ENCODE measurements at places on chromosomes 1 and 21. TPM values are rescaled to one million over a fixed set of nuclear protein-coding genes. Genes with fewer than 3 reads are reported as not detected.

DNA sequence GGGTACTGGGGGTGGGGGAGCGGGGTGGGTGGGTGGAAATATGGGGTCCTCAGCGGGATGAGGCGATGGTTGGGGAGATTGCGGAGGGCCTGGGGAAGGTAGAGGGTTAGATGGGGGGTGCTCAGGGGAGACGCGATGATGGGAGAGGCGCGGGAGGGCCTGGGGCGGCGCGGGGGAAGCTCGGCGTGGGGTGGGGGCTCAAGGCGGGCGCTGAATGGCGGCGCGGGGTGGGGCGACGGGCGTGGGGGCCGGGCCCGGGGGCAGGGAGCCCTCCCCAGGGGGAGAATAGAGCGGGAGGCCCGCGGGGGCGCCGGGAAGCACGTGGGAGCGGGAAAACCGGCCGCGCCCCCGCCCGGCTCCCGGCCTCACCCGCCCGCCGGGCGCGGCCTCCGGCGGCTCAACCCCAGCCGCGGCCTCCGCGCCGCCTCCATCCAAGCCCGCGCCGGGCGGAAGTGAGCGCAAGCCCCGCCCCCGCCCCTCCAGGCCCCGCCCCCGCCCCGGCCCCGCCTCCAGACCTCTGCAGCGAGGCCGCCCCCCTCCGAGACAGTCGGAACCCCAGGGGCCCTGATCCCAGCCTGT is at the start of gene FAAP20:
TSS of gene FAAP20 (minus strand) at position 454 of the 579 bp plus-strand sequence. CDS start at position 431, 23 bp downstream.
- no peak for DNase-seq
- H3K4me3 ChIP-seq = peak within 1 kb of the TSS; percentile 82
- H3K27me3 ChIP-seq = no peaks in the 10 kb centered on the region
- no peaks in the 10 kb centered on the region for H3K36me3 ChIP-seq

GRCh38 chr1:186568221-186568620 is 107.3 kb upstream of the PDC start:
- H3K36me3 ChIP-seq = no peaks in the 10 kb centered on the region
- H3K27me3 ChIP-seq = no peaks in the 10 kb centered on the region

DNA sequence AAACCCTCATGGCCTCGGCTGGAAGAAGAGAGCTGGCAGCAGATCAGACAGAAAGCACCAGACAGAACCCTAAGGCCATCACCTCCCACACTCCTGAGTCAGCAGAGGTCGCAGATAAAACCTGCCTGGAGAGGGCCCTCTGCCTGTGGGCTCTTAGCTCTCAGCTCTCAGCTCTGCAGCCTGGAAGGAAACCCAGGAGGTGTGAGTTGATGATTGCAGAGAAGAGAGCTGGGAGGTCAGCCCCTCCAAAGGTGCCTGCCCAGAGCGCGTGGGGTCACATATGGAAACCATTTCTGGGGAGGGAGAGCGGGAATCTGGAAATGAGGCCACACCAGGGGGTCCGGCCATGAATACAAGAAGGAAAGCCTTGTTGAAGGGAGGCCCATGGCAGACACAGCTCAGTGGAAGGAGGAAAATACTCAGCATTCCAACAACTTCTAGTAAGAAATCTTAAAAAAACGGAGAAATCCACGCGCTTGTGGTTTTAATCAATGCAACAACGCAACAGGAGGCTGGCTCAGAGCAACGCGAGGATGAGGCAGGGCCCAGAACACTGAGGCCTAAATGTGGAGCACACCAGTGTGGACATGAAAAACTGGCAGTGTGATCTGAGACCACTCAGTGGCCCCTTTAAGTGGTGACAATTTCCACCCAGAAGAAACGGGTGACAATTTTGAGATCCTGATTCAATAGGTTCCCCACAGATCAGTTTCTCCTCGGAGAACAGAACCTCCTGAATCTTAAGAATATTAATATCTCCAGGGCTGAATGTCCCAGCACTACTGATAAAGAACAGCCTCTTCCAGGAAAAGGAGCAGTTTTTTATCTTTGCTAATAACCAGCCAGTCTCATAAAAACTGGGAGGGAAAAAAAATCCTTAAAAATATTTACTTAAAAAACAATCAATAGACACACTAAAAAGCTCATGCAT is 45.7 kb downstream of the PSMG1 start:
- H3K27me3 ChIP-seq = no peaks in the 10 kb centered on the region
- DNase-seq = no peak
- H3K27ac ChIP-seq = peak overlapping the region; percentile 58

DNA sequence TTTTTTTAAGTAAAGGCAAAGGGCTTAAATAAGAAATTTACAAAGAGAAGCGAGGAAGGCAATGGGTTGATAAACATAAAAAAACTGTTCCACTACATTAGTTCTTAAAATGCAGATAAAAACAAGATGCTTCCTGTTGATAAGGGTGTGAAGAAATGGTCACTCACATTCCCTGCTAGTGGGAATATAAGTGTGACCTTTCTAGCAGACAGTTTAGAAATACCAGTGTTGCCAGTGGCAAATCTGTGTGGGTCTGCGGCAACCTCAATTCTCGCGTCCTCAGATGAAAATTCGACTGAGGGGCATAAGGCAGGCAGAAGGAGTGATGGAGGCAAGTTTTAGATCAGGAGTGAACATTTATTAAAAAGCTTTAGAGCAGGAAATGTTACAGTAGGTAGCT is 151.1 kb downstream of the NTNG1 start:
- H3K4me1 ChIP-seq = no peaks in the 10 kb centered on the region
- H3K4me3 ChIP-seq = peak overlapping the region; percentile 27
- no peaks in the 10 kb centered on the region for H3K36me3 ChIP-seq
- H3K27me3 ChIP-seq = no peaks in the 10 kb centered on the region
- DNase-seq = no peak

KANK4 gene
- 0.43 TPM for total RNA-seq

DNA sequence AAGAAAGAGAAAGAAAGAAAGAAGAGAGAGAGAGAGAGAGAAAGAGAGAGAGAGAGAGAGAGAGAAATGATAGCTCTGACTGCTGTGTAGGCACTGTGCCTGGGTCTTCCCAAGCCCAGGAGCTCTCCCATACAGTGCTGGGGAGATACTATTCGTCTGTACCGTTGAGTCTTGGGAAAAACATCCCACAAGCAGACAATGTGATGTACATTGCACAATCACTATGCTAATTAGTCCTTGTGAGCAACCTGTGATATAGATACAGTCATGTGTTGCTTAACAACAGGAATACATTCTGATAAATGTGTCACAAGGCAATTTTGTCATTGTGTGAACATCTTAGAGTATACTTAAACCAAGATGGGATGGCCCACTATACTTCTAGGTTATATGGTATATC is 381.0 kb downstream of the HHAT start:
- no peak overlapping the region for H3K4me3 ChIP-seq
- H3K4me1 ChIP-seq = no peaks in the 10 kb centered on the region
- DNase-seq = no peak
- no peak overlapping the region for H3K27ac ChIP-seq
- H3K36me3 ChIP-seq = no peaks in the 10 kb centered on the region

KCNK1 gene
- total RNA-seq = 1.6 TPM

GRCh38 chr1:6961289-6961688 is 176.0 kb downstream of the CAMTA1 start:
- no peak overlapping the region for H3K4me3 ChIP-seq
- no peak for DNase-seq
- H3K4me1 ChIP-seq = peaks cover 24% of the 10 kb centered on the region
- no peak overlapping the region for H3K27ac ChIP-seq
- H3K27me3 ChIP-seq = peaks cover 9% of the 10 kb centered on the region
- H3K36me3 ChIP-seq = no peaks in the 10 kb centered on the region

GRCh38 chr1:226877669-226878068 is 7.3 kb downstream of the PSEN2 start:
- H3K27me3 ChIP-seq = no peaks in the 10 kb centered on the region
- H3K4me1 ChIP-seq = peaks cover 28% of the 10 kb centered on the region
- H3K4me3 ChIP-seq = no peak overlapping the region
- H3K27ac ChIP-seq = no peak overlapping the region
- peak; percentile 56 for DNase-seq

DNA sequence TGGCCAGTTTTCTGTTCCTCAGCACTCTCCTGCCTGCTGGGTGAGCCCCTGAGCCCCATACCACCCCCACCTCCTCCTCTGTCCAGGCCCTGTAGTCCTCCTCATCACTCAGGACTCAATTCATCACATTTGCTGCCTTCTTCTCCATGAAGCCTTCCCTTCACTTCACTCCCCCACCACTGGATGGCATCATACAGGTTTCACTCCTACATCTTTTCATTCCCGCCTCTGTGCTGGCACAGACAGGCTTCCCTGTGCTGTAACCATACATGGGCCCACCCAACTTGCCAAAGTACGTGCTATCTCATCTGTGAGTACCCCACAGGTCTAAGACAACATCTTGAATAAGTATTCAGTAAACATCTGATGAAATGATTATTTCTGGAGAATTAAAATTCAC is 56.9 kb downstream of the SLC45A1 start:
- H3K27ac ChIP-seq = peak overlapping the region; percentile 74
- no peak overlapping the region for H3K4me3 ChIP-seq
- no peaks in the 10 kb centered on the region for H3K27me3 ChIP-seq
- no peak for DNase-seq
- H3K36me3 ChIP-seq = peaks cover 60% of the 10 kb centered on the region
- peaks cover 53% of the 10 kb centered on the region for H3K4me1 ChIP-seq

RHD gene
- total RNA-seq = 3.9 TPM

DNA sequence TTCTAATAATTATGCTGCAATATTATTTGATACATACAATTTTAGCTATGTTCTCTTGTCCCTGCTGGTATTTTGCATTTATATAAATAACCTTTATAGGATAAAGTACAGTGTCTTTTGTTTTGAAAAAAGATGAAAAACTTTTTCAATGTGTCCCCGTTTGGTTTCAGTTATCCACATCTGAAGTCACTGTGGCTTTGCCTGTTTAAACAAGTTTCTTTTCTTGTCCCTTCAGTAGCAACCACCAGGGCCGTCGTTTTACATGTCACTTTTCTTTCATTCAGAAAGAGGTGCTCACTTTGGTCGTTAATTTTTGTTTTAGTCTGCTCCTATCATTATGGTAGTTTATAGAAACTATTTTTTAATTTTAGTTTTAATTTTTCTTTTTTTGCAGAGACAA is 41.4 kb downstream of the RABGAP1L start:
- no peak overlapping the region for H3K4me3 ChIP-seq
- no peaks in the 10 kb centered on the region for H3K36me3 ChIP-seq
- no peak for DNase-seq
- no peak overlapping the region for H3K27ac ChIP-seq

GRCh38 chr1:70847013-70847412 is 200.6 kb downstream of the PTGER3 start:
- H3K36me3 ChIP-seq = no peaks in the 10 kb centered on the region
- no peaks in the 10 kb centered on the region for H3K27me3 ChIP-seq
- no peak overlapping the region for H3K4me3 ChIP-seq
- H3K27ac ChIP-seq = no peak overlapping the region

MPZ gene
- total RNA-seq = 9.1 TPM

DNA sequence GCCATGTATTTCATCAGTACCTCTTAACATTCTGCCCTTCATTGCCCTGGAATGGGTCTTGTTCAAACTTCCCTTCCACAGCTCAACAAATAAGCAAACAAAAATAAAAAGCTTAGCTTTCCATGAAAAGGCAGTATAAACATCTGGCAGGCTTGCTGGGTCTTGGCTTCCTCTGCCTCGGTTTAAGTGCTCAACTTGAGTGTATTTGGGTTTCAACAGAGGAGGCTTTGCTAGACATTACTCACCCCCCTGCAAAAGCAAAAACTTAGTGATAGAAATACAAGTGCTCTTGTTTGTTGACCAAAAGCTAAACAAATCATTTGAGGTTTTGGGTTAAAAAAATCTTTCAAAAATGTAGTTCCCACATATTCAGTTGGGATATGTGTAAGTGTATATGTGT is 518.5 kb downstream of the PLPP3 start:
- no peaks in the 10 kb centered on the region for H3K27me3 ChIP-seq
- no peak for DNase-seq
- no peaks in the 10 kb centered on the region for H3K4me1 ChIP-seq
- no peaks in the 10 kb centered on the region for H3K36me3 ChIP-seq
- H3K4me3 ChIP-seq = no peak overlapping the region

DNA sequence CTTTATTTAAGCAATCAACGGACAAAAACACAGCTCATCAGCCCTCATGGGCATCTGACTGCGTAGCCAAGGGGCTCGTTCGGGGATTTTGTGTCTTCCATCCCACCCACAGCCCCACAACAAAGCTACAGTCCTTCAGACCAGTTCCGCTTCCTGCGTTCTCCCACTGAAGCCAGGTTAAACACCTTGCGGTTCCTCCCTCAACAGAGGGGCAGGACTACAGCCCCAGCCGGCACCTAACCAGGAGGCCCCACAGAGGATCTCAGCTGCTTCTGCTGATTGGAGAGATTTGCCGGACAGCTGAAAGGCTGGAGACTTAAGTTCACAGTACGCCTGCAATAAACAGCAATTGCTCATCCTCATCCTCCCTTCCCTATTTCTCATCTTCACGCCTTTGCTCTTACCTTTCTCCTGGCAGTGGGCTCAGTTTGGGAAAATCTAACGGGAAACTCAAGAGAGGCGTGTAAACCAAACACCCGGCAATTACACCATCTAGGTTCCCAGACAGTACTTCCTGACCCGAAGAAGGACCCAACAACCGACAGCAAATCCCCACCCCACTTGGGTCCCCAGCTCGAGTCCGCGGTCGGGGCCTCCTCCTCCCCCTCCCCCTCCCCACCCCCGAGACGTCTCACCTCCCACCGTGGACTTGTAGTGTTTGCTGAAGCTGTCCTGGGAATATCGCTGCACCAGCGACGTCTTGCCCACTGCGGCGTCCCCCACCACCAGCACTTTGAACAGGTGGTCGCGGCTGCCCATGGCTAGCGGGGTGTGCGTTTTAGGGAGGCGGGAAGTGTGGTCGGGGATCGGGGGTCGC is 876 bp downstream of the RAB29 start:
- DNase-seq = peak; percentile 79
- no peaks in the 10 kb centered on the region for H3K27me3 ChIP-seq
- peak overlapping the region; percentile 94 for H3K27ac ChIP-seq
- H3K36me3 ChIP-seq = peaks cover 24% of the 10 kb centered on the region
- peak overlapping the region; percentile 76 for H3K4me3 ChIP-seq

- H3K36me3 ChIP-seq = no peaks in the 10 kb centered on the region
- DNase-seq = no peak
- H3K27ac ChIP-seq = no peak overlapping the region
Measured at GRCh38 chr1:77543822-77544448, 138.5 kb downstream of the ZZZ3 start.

GRCh38 chr1:15939181-15940109 is 36.5 kb downstream of the ZBTB17 start:
- H3K27me3 ChIP-seq = no peaks in the 10 kb centered on the region
- H3K36me3 ChIP-seq = peaks cover 96% of the 10 kb centered on the region
- no peak overlapping the region for H3K4me3 ChIP-seq
- DNase-seq = no peak
- H3K27ac ChIP-seq = peak overlapping the region; percentile 56

DNA sequence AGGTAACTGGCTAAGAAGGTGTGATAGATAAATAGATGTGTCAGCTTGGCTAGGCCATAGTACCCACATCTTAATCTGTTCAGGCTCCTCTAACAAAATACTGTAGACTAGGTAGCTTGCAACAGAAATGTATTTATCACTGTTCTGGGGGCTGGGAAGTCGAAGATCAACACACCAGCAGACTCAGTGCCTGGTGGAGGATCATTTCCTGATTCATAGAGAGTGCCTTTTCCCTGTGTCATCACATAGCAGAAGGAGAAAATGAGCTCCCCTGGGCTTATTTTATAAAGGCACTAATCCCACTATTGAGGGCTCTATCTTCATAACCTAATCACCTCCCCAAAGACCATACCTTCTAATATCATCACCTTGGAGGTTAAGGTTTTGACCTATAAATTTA is 532.7 kb upstream of the OLFM3 start:
- H3K4me1 ChIP-seq = no peaks in the 10 kb centered on the region
- no peak for DNase-seq
- H3K27ac ChIP-seq = no peak overlapping the region
- H3K36me3 ChIP-seq = no peaks in the 10 kb centered on the region
- H3K4me3 ChIP-seq = no peak overlapping the region

- DNase-seq = no peak
- no peak overlapping the region for H3K27ac ChIP-seq
- no peaks in the 10 kb centered on the region for H3K36me3 ChIP-seq
Measured at GRCh38 chr1:88284666-88285366, 399.3 kb upstream of the PKN2 start.

Data from spleen (tissue), 13 donors.